CD8-positive, alpha-beta memory T cell (primary cell): ENCODE measurements at places on chromosomes 7 and 10. TPM values are rescaled to one million over a fixed set of nuclear protein-coding genes. Genes with fewer than 3 reads are reported as not detected.

- DNase-seq: no peak
These were observed 85.8 kb downstream of the MKX start for GRCh38 chr10:27659786-27660185.

GRCh38 chr10:77207828-77208185, 429.8 kb downstream of the KCNMA1 start:
- no peak for DNase-seq

- no peak for DNase-seq
These were observed 113.1 kb upstream of the TRIM24 start for GRCh38 chr7:138346975-138347374.

DNA sequence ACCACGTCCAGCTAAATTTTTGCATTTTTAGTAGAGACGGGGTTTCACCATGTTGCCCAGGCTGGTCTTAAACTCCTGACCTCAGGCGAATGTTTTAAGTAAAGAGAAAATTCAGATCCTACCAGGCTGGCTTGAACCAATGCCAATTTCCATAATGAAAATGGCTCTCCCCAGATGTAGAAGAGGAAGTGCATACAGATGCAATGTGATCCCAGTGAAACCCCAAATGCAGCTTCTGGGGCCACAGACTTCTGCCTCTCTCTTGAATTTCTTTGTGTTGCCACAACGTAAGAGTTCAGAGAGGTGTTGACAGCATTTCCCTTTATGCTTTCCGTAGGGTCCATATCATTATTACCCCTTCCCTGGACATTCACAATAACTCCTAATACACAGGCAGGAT, 29.6 kb upstream of the GOT1 start:
- no peak for DNase-seq

GRCh38 chr7:18796216-18796615, 300.7 kb downstream of the HDAC9 start:
- DNase-seq: no peak

GRCh38 chr7:157684157-157684908, 347.5 kb downstream of the DNAJB6 start:
- no peak for DNase-seq

- DNase-seq: peak; percentile 51
These were observed 31.1 kb downstream of the PCGF5 start for GRCh38 chr10:91251430-91252056.

- DNase-seq: no peak
These were observed 9.5 kb downstream of the CISD1 start for GRCh38 chr10:58278274-58278961.

Gene CYP3A4
- total RNA-seq: not detected

GRCh38 chr7:4071370-4072058, 610.6 kb upstream of the FOXK1 start:
- DNase-seq: no peak

Gene PPP1R17
- total RNA-seq: not detected

Gene NRG3
- not detected for total RNA-seq
